HCT116 (cell line): ENCODE measurements at places on chromosomes 7 and 10. TPM values are rescaled to one million over a fixed set of nuclear protein-coding genes. Genes with fewer than 3 reads are reported as not detected.

GRCh38 chr10:43375401-43376020 is 4.1 kb downstream of the FXYD4 start:
- no peak for DNase-seq

- DNase-seq: no peak
These were observed 1.1 kb upstream of the GTF2I start for GRCh38 chr7:74656441-74656836.

- no peak for DNase-seq
These were observed 1002.0 kb downstream of the LRMDA start for GRCh38 chr10:76433161-76434005.

- DNase-seq: no peak
These were observed 174.8 kb downstream of the RTKN2 start for GRCh38 chr10:62093863-62094291.

Gene LRRC4
- total RNA-seq: not detected

DNA sequence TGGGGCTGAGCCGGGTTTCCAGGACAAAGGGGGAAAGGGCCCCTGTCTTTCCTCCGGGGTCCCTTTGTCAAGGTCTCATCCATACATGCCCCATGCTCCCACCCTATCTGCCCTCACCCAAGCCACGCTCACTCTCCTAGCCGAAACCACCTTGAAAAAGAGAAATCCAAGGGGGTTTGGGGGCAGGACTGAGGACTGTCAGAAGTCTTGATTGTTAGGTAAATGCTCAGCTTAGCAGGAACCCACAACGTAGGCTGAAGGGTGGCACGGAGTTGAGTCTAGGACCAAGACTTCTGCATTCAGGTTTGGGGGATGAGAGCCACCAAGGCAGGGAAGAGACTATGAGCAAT is 719 bp upstream of the PGAM2 start:
- DNase-seq: no peak

GRCh38 chr10:78184851-78185692 is 151.4 kb downstream of the RPS24 start:
- DNase-seq: no peak

DNA sequence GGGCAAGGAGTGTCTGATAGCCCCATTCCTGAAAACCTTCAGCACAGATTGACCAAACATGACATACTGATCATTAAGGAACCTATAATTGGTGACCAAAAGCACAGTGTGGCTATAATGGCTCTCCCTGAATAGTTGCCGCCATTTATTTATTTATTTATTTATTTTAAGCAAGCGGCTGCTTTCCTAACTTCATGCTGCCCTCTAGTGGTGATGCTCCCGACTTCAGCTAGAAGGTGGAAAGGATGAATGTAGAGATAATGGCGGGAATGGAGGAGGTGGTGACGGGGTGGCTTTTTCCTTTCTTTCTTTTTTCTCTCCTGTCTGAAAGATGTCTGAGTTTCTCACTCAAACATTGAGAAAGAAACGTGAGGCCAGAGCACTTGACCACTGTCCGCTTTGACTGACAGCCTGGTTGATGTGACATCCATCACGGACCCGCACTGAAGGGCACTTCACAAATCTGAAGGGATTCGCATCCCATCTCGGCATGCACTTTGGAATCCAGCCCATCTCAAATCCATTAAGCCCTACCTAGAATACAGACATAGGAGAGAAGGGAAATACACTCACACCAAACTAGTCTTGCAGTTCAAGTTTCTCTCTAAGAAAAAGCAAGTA is 1090.1 kb downstream of the KCNMA1 start:
- peak; percentile 64 for DNase-seq
